ENCODE measurements at places on chromosomes 3 and 15. TPM values are rescaled to one million over a fixed set of nuclear protein-coding genes. Genes with fewer than 3 reads are reported as not detected.
A peak's percentile ranks its signal among the peaks of the same experiment; 100 is the strongest.

DNA sequence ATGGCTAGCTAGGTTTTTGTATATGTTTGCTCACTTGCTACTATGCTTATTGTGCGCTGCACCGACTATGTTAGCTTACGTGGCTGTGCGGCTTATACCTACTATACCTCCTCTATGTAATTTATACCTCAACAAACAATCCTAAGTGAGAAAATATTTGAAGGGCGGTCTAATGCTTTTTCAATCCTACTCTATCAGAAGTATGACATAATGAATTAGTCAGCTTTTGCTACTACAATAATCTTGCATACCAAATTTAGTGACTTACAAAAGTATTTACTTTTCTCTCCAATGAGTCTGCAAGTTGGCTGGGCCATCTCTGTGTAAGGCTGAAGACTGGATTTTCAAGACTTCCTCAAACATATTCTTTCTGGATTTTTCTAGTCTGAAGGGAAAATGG lies 391.2 kb upstream of the NECTIN3 start:
- peak; percentile 19 for DNase-seq

DNA sequence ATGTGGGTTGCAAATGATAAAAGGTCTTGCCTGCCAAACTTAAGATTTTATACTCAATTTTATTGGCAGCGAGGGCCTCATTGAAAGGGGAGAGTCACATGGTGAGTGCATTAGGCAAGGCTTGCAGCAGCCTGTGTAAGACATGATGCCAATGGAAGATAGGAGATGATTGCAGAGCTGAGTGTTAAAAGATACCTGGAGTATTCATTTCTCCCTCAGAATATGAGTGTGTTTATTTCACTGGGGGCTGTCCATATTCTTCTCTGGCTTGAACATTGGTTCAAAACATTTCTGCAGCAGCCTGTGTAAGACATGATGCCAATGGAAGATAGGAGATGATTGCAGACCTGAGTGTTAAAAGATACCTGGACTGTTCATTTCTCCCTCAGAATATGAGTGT lies 165.2 kb upstream of the NUDT16 start:
- DNase-seq: no peak

DNA sequence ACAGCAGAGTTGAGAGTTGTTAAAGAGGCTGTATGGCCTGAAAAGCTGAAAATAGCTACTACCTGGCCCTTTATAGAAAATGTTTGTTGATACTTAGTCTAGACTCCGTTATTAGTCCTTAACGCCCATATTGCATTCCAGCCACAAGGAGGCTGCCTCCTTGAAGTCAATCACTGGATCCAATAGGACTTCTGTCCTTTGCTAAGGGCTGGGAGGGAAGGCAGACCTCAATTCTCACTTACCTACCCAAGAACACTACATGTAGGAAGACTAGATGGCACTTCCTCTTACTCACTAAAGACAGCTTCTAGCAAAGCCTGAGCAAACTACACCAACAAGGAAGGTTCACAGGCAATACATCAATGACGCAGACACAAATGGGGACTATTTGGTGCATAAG lies 139.5 kb upstream of the HACD2 start:
- DNase-seq: no peak

The ZNF80 gene
- total RNA-seq: not detected

Measured in osteoblast (primary cell).